Heart right ventricle (tissue), 16 donors: ENCODE measurements at places on chromosomes 1 and 21. TPM values are rescaled to one million over a fixed set of nuclear protein-coding genes. Genes with fewer than 3 reads are reported as not detected.

GRCh38 chr1:28115267-28115666, 26.9 kb upstream of the EYA3 start:
- no peak for DNase-seq
- H3K27me3 ChIP-seq: no peaks in the 10 kb centered on the region
- H3K4me1 ChIP-seq: no peaks in the 10 kb centered on the region
- no peaks in the 10 kb centered on the region for H3K36me3 ChIP-seq
- no peak overlapping the region for H3K27ac ChIP-seq

DNA sequence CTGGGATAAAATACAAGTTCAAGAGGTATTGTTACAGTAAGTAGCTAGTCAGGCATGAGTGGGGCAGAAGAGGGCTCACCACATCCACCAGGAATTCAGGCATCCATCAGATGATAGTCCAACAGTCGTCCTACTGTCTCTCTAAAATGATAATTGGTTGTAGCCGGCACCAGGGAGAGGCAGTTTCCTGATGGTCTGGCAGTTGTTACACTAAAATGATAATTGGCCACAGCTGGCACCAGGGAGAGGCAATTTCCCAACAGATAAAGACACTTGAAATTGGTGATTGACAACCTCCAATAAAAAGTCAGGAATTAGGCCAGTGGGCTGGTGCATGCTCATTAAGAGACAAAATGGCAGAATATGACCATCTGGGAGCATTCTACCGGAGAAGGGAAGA, 545.8 kb downstream of the AMY1C start:
- no peaks in the 10 kb centered on the region for H3K27me3 ChIP-seq
- DNase-seq: no peak
- H3K4me1 ChIP-seq: no peaks in the 10 kb centered on the region
- no peak overlapping the region for H3K4me3 ChIP-seq
- H3K36me3 ChIP-seq: no peaks in the 10 kb centered on the region
- H3K27ac ChIP-seq: no peak overlapping the region

GRCh38 chr1:226606311-226607267, 58.0 kb downstream of the STUM start:
- H3K36me3 ChIP-seq: no peaks in the 10 kb centered on the region
- peaks cover 52% of the 10 kb centered on the region for H3K4me1 ChIP-seq
- H3K4me3 ChIP-seq: no peak overlapping the region
- no peaks in the 10 kb centered on the region for H3K27me3 ChIP-seq

DNA sequence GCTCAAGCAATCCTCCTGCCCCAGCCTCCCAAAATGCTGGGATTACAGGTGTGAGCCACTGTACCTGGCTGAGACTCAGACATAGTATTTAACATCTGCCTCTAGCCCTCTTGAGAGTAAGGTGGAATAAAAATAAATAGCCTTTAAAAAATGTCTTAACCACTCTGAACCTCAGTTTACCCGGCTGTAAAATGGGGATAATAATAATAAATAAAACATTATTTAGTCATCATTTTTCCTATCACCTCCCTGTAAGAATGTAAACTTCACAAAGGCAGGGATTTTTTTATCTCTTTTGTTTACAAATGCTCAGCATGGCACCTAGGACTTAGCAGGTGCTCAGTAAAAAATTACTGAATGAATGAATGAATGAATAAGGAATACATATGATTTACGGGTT, 17.2 kb downstream of the EPHB2 start:
- H3K4me1 ChIP-seq: no peaks in the 10 kb centered on the region
- no peak overlapping the region for H3K27ac ChIP-seq
- H3K4me3 ChIP-seq: no peak overlapping the region
- H3K36me3 ChIP-seq: no peaks in the 10 kb centered on the region
- no peak for DNase-seq
- H3K27me3 ChIP-seq: peaks cover 5% of the 10 kb centered on the region

GRCh38 chr21:25369524-25370300, 237.6 kb downstream of the MRPL39 start:
- DNase-seq: no peak
- H3K36me3 ChIP-seq: no peaks in the 10 kb centered on the region
- no peaks in the 10 kb centered on the region for H3K27me3 ChIP-seq

- no peak overlapping the region for H3K4me3 ChIP-seq
- H3K27me3 ChIP-seq: no peaks in the 10 kb centered on the region
- no peaks in the 10 kb centered on the region for H3K36me3 ChIP-seq
- no peak overlapping the region for H3K27ac ChIP-seq
- DNase-seq: no peak
Measured at GRCh38 chr1:178633056-178633455, 92.0 kb upstream of the RALGPS2 start.

GRCh38 chr1:54160351-54160750, 7.6 kb upstream of the CDCP2 start:
- H3K27me3 ChIP-seq: no peaks in the 10 kb centered on the region
- peaks cover 7% of the 10 kb centered on the region for H3K4me1 ChIP-seq
- H3K36me3 ChIP-seq: no peaks in the 10 kb centered on the region
- DNase-seq: no peak

GRCh38 chr1:65066419-65066765, 81.6 kb upstream of the AK4 start:
- DNase-seq: no peak
- H3K4me1 ChIP-seq: peaks cover 54% of the 10 kb centered on the region
- H3K27ac ChIP-seq: peak overlapping the region; percentile 99
- H3K27me3 ChIP-seq: no peaks in the 10 kb centered on the region
- H3K36me3 ChIP-seq: no peaks in the 10 kb centered on the region

DNA sequence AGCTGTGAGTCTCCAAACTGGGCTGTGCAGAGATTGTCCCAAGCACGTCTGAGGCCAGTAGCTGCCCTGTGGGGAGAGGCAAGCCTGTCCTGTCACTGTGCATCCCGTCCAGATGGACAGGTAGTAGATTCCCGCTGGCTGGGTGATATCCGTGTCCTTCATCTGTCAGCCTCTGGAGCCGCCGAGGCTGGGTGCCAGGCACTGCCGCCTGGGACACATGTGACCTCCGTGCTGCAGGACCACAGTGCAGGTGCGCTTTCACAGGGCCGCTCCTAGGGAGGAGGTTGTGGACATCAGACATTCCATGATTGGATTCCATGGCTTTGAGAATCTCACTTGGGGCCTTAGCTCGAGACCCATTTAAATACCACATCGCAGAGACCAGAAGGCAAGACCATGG, 4.7 kb downstream of the PDXK start:
- no peaks in the 10 kb centered on the region for H3K27me3 ChIP-seq
- no peak overlapping the region for H3K4me3 ChIP-seq
- H3K4me1 ChIP-seq: peaks cover 54% of the 10 kb centered on the region
- no peak for DNase-seq

- no peaks in the 10 kb centered on the region for H3K27me3 ChIP-seq
- H3K36me3 ChIP-seq: no peaks in the 10 kb centered on the region
- no peak overlapping the region for H3K4me3 ChIP-seq
Measured at GRCh38 chr1:53835491-53835890, 2.6 kb downstream of the NDC1 start.

- no peak for DNase-seq
- H3K4me1 ChIP-seq: no peaks in the 10 kb centered on the region
- no peaks in the 10 kb centered on the region for H3K27me3 ChIP-seq
- no peak overlapping the region for H3K4me3 ChIP-seq
Measured at GRCh38 chr1:51843948-51844347, 34.6 kb downstream of the NRDC start.

GRCh38 chr1:15222653-15223303, 24.2 kb upstream of the FHAD1 start:
- peaks cover 11% of the 10 kb centered on the region for H3K36me3 ChIP-seq
- H3K4me3 ChIP-seq: no peak overlapping the region
- H3K27me3 ChIP-seq: no peaks in the 10 kb centered on the region
- peaks cover 38% of the 10 kb centered on the region for H3K4me1 ChIP-seq

GRCh38 chr1:241624935-241625334, 15.2 kb downstream of the CHML start:
- H3K27ac ChIP-seq: no peak overlapping the region
- peaks cover 5% of the 10 kb centered on the region for H3K4me1 ChIP-seq
- no peak overlapping the region for H3K4me3 ChIP-seq
- DNase-seq: no peak

DNA sequence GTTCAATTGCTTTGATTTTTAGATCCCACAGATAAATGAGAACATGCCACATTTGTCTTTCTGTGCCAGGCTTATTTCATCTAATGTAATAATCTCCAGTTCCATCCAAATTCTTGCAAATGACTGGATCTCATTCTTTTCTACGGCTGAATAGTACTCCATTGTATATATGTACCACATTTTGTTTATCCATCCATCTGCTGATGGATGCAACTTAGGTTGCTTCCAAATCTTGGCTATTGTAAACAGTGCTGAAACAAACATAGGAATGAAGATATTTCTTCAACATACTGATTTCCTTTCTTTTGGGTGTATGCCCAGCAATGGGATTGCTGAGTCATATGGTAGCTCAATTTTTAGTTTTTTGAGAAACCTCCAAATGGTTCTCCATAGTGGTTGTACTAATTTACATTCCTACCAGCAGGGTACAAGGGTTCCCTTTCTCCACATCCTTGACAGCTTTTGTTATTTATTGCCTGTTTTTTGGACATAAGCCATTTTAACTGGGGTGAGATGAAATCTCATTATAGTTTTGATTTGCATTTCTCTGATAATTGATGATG, 344.4 kb downstream of the KCTD3 start:
- no peak for DNase-seq
- H3K27me3 ChIP-seq: no peaks in the 10 kb centered on the region
- no peak overlapping the region for H3K4me3 ChIP-seq
- no peaks in the 10 kb centered on the region for H3K36me3 ChIP-seq
- no peaks in the 10 kb centered on the region for H3K4me1 ChIP-seq
- no peak overlapping the region for H3K27ac ChIP-seq

GRCh38 chr1:201556841-201557571, 18.1 kb downstream of the NAV1 start:
- H3K27ac ChIP-seq: no peak overlapping the region
- H3K27me3 ChIP-seq: no peaks in the 10 kb centered on the region
- H3K36me3 ChIP-seq: no peaks in the 10 kb centered on the region
- DNase-seq: no peak

DNA sequence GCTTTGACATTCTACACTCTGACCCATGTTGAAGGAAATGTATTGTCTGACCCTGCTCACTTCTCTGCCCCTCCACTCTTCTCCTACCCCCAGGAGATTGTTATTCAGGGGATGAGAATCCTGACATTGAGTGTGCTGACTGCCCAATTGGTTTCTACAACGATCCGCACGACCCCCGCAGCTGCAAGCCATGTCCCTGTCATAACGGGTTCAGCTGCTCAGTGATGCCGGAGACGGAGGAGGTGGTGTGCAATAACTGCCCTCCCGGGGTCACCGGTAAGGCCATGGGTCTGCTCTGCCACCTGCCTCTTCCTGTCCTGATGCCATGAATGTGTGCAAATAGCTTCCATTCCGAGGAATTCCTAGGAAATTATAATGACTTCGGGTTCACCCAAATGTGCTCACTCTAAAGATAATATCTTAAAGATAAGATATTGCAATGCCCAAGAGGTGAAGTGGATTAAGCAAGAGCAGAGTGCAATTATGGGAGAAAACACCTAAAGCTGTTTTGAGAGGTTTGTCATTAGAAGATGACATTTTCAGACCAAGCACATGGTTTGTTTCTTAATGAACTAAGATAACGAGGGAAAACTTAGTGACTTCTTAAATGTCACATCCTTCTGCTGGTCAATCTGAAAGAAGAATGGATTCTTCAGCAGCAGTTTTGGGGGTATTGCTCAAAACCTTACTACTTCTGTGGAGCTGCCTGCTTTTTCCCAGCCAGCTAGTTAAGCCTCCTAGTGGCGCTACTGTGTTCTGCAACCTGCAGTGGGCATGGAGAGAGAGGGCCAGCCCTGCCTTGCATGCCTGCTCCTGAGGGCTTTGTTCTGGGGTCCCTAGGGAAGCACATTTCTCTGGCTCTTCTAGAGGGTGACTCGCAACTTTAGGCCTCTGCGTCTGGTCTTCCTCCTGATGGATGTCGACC, 41.6 kb downstream of the LAMC2 start:
- no peak overlapping the region for H3K27ac ChIP-seq
- H3K4me3 ChIP-seq: no peak overlapping the region
- H3K36me3 ChIP-seq: no peaks in the 10 kb centered on the region
- H3K27me3 ChIP-seq: no peaks in the 10 kb centered on the region

GRCh38 chr1:205172729-205173366, 38.7 kb downstream of the DSTYK start:
- H3K4me3 ChIP-seq: no peak overlapping the region
- no peaks in the 10 kb centered on the region for H3K4me1 ChIP-seq
- no peak for DNase-seq
- peaks cover 36% of the 10 kb centered on the region for H3K36me3 ChIP-seq
- H3K27me3 ChIP-seq: no peaks in the 10 kb centered on the region

DNA sequence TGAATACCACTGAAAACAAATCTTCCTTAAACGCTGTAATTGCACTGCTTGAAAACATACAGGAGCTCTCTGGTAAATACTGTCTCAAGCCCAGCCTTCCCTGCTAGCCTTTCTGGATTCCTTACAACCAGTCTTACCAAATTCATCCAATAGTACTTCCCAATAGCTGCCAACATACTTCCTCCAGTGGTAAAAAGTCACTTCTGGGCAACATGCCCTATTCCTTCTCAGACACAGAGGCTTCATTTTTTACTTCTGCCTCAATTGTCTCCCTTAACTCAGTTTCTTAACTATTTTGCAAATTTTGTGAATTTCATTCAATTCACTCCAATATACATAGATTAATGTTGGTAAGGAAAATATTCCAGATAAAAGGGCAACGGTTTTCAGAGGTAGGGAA, 166.3 kb downstream of the TBX15 start:
- no peaks in the 10 kb centered on the region for H3K27me3 ChIP-seq
- H3K27ac ChIP-seq: no peak overlapping the region
- no peaks in the 10 kb centered on the region for H3K4me1 ChIP-seq
- DNase-seq: no peak

- no peak overlapping the region for H3K4me3 ChIP-seq
- H3K36me3 ChIP-seq: no peaks in the 10 kb centered on the region
- no peak for DNase-seq
- no peaks in the 10 kb centered on the region for H3K27me3 ChIP-seq
Measured at GRCh38 chr1:111876631-111877030, 112.8 kb downstream of the KCND3 start.

The RXRG gene
- total RNA-seq: 5.1 TPM

The SPRR4 gene
- not detected for total RNA-seq

The KLHL17 gene
- total RNA-seq: 1.9 TPM

The FMO1 gene
- total RNA-seq: 0.25 TPM

The RPRD2 gene
- 31.6 TPM for total RNA-seq

The PGLYRP3 gene
- total RNA-seq: not detected

The RIPPLY3 gene
- total RNA-seq: not detected

The ATP1A4 gene
- not detected for total RNA-seq

The ESRRG gene
- total RNA-seq: 37.4 TPM
